ENCODE measurements at places on chromosomes 1 and 21. TPM values are rescaled to one million over a fixed set of nuclear protein-coding genes. Genes with fewer than 3 reads are reported as not detected.
A peak's percentile ranks its signal among the peaks of the same experiment; 100 is the strongest.

DNA sequence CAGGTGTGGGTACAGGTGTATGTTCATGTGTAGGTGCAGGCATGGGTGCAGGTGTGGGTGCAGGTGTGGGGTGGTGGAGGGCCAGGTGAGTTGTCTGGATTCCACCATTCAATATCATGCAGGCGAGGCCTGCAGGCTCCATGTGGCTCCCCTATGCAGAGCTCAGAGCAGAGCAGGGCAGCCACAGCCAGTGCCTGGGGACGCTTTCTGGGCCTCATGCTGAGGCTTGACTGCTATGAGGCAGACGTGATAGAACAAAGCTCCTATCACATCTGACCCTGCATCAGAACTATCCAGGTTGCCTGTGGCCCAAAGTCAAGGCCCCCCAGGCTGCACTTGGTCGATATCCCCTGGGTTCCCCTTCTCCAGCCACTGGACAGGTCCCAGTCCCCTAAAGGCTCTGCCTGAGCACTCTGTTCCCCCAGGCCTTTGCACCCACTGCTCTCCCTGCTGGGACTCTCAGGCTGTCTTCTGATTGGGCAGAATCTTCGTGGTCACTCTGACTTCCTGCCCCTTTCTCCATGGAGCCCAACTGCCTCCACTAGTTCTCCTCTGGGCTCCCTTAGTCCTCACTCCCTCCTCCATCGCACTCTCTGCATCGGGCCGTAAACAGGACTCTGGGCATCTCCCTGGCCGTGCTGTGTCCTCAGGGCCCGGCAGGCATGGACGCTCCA is 78.6 kb upstream of the ACTL8 start:
- no peaks in the 10 kb centered on the region for H3K36me3 ChIP-seq
- no peaks in the 10 kb centered on the region for H3K4me1 ChIP-seq
- no peak for DNase-seq
- H3K4me3 ChIP-seq, result no peak overlapping the region
- H3K27me3 ChIP-seq, result no peaks in the 10 kb centered on the region
- no peak overlapping the region for H3K27ac ChIP-seq

DNA sequence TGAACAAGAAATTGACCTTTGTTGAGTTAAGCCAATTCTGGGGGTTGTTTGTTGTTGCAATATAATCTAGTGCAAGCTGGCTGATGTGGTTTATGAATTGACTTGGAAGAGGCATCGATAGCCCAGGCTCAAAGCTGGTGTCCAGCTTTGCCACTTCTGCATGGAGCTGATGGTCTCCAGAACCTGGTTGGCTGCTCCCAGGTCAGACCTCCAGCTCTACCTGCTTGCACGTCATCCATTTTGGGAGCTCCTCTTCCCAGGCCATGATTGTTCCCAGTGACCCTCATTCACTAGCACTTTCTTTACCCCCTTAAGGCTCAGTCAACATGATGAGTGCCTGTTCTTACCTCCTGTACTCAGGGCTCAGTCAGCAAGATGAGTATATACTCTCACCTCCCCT is 5.8 kb upstream of the AJAP1 start:
- no peaks in the 10 kb centered on the region for H3K4me1 ChIP-seq
- H3K36me3 ChIP-seq, result no peaks in the 10 kb centered on the region
- peaks cover 7% of the 10 kb centered on the region for H3K27me3 ChIP-seq
- H3K27ac ChIP-seq, result no peak overlapping the region
- no peak overlapping the region for H3K4me3 ChIP-seq

SLC22A15 gene
- 0.81 TPM for total RNA-seq

- H3K4me1 ChIP-seq, result no peaks in the 10 kb centered on the region
- no peaks in the 10 kb centered on the region for H3K36me3 ChIP-seq
- H3K27me3 ChIP-seq, result no peaks in the 10 kb centered on the region
- no peak overlapping the region for H3K27ac ChIP-seq
- no peak for DNase-seq
- H3K4me3 ChIP-seq, result no peak overlapping the region
These were observed 225.5 kb downstream of the PATJ start for GRCh38 chr1:61967750-61968149.

DNA sequence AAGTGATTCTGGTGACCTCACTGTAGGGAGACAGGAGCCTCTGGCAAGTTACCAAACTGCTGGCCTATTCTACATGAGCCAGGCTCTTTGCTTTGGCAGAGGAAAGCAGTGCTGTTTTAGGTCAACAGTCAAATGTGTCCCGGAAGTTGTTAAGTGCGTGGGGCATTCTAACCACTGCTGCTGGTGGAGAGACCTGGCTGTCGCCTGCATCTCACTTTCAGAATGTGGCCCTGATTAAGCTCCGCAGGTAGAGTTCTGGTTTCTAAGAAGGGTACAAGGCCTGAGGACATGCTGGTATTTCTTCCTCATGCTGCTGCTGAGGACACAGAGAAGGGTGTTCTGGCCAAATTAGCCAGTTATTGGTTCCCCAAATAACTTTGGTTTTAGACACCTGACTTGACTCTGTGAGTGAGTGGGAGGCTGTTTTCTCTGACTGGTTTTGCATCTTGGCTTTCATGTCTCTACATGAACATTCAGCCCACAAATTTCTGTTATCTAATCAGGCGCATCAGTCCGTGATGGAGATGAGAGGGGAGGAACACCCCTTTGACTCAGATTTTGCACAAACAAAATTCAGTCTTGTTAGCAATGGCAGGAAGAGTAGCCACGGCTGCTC is 120.8 kb downstream of the LMO4 start:
- H3K4me3 ChIP-seq, result peak overlapping the region; percentile 31
- peaks cover 7% of the 10 kb centered on the region for H3K4me1 ChIP-seq
- peak overlapping the region; percentile 82 for H3K27ac ChIP-seq
- no peak for DNase-seq
- H3K36me3 ChIP-seq, result no peaks in the 10 kb centered on the region

- no peak overlapping the region for H3K4me3 ChIP-seq
- no peaks in the 10 kb centered on the region for H3K36me3 ChIP-seq
- H3K4me1 ChIP-seq, result no peaks in the 10 kb centered on the region
- H3K27ac ChIP-seq, result no peak overlapping the region
These were observed 320.3 kb downstream of the KIF26B start for GRCh38 chr1:245475126-245475525.

DNA sequence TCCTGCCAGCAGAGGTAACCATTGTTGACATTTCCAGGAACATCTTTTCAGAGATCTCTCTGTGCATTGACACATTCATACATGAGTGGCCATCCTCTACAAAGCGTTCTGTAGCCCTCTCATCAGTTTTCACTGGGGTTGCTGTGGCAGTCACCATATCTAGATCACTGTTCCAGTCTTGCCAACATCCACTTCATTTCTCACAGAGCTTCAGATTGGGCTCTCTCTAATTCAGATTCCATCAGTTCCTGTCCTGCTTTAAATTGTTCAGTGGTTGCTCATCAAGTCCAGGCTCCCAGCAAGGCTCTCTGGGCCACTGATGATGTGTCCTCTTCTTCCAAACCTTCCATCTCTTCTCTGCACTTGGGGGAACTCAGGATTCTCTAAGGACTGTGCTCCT is 173.7 kb downstream of the KCNJ6 start:
- H3K36me3 ChIP-seq, result no peaks in the 10 kb centered on the region
- DNase-seq, result no peak
- peaks cover 10% of the 10 kb centered on the region for H3K27me3 ChIP-seq
- H3K4me3 ChIP-seq, result no peak overlapping the region

GRCh38 chr1:231842441-231842840 is 215.9 kb downstream of the DISC1 start:
- no peaks in the 10 kb centered on the region for H3K36me3 ChIP-seq
- no peak overlapping the region for H3K27ac ChIP-seq
- DNase-seq, result no peak
- no peak overlapping the region for H3K4me3 ChIP-seq

DNA sequence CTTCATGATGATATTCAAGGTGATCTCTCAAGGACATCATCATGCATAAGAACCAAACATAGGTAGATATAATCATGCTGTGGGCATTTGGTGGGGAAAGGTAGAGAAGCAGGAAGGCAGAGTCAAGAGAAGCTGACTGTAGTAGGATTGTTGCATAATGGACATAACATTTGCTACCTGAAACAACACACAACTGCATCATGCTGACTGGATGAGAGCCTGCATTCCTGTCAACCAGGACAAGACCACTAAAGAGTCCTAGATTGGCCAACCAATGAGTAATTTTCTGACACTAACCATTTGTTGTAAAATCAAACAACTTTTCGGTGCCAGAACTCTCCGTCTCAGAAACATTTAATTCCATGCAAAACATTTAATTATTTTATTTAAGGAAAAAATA is 377.2 kb downstream of the PLPP3 start:
- H3K27ac ChIP-seq, result no peak overlapping the region
- DNase-seq, result no peak
- no peak overlapping the region for H3K4me3 ChIP-seq

OR2L5 gene
- total RNA-seq, result 0.08 TPM

- H3K27ac ChIP-seq, result no peak overlapping the region
- no peaks in the 10 kb centered on the region for H3K36me3 ChIP-seq
- DNase-seq, result no peak
- H3K27me3 ChIP-seq, result no peaks in the 10 kb centered on the region
- H3K4me1 ChIP-seq, result no peaks in the 10 kb centered on the region
These were observed 277.2 kb downstream of the KCTD3 start for GRCh38 chr1:215844266-215844665.

PCSK9 gene
- total RNA-seq, result not detected

BGLAP gene
- total RNA-seq, result 1.3 TPM

DNA sequence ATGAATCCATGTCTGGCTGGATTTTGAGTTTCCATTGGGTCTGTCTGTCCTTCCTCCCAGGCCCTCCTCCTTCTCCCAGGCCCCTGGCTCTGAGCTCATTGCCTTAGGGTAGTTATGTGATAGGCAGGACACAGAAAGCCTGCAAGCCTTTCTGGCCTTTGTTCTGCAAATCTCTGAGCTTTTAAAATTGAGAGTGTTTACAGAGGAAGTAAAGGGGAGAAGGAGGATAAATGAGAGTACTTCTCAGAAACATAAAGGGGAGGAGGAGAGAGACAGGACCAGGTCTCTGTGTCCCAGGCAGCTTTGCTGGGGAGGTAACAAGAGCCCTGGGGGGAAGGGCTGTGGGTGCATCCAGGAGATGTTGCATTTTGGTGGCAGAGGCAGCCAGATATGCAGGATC is 126.7 kb downstream of the FOXD2 start:
- no peaks in the 10 kb centered on the region for H3K36me3 ChIP-seq
- H3K4me1 ChIP-seq, result peaks cover 7% of the 10 kb centered on the region
- H3K27ac ChIP-seq, result no peak overlapping the region
- peaks cover 23% of the 10 kb centered on the region for H3K27me3 ChIP-seq
- H3K4me3 ChIP-seq, result no peak overlapping the region

GRCh38 chr1:214588963-214589597 is 13.9 kb upstream of the CENPF start:
- no peaks in the 10 kb centered on the region for H3K36me3 ChIP-seq
- no peak for DNase-seq
- no peaks in the 10 kb centered on the region for H3K4me1 ChIP-seq

CDCA8 gene
- total RNA-seq, result 85.5 TPM

GRCh38 chr21:44065428-44065827 is 41.8 kb upstream of the PWP2 start:
- H3K27me3 ChIP-seq, result no peaks in the 10 kb centered on the region
- peak overlapping the region; percentile 53 for H3K4me3 ChIP-seq
- peaks cover 45% of the 10 kb centered on the region for H3K36me3 ChIP-seq
- peak overlapping the region; percentile 96 for H3K27ac ChIP-seq
- peaks cover 40% of the 10 kb centered on the region for H3K4me1 ChIP-seq

LCE2C gene
- not detected for total RNA-seq

- no peaks in the 10 kb centered on the region for H3K27me3 ChIP-seq
- no peaks in the 10 kb centered on the region for H3K4me1 ChIP-seq
- no peak overlapping the region for H3K4me3 ChIP-seq
- no peak for DNase-seq
- no peaks in the 10 kb centered on the region for H3K36me3 ChIP-seq
- H3K27ac ChIP-seq, result no peak overlapping the region
These were observed 44.6 kb downstream of the CDCP2 start for GRCh38 chr1:54108156-54108555.

DNA sequence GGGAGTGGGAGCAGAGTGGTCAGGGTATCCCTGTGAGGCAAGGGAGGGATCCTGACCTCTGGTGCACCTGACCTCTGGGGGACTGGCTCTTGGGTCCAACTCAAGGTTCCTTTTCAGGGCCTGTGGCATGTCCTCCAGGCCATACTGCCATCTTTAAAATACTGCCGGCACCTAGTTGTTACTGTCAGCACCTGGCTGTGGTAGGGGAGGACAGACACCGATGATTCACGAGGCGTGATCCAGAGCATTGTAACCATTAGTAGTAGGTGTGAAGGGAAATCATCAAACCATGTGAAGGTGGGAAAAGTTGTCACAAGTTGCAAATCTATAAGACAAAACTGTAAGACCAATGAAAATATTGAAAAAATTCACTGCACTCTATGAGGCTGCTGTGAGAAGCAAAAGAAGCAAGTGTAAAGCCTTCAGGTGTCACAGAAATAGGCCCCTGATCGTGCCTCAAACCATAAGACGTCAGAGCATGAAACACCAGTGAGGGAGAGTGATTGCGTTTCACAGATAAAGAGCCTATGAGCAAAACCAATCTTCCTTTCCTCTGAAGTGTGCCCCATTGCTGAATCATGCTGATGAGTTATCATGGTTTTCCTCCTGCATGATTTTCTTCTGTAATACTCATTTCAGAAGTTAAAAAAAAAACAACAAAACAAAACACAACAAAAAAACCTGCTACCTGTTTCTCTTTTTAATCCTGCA is 55.3 kb downstream of the CDC7 start:
- H3K27ac ChIP-seq, result peak overlapping the region; percentile 95
- no peaks in the 10 kb centered on the region for H3K27me3 ChIP-seq
- H3K4me3 ChIP-seq, result peak overlapping the region; percentile 7
- peaks cover 88% of the 10 kb centered on the region for H3K4me1 ChIP-seq
- H3K36me3 ChIP-seq, result peaks cover 14% of the 10 kb centered on the region
- peak; percentile 83 for DNase-seq

DNA sequence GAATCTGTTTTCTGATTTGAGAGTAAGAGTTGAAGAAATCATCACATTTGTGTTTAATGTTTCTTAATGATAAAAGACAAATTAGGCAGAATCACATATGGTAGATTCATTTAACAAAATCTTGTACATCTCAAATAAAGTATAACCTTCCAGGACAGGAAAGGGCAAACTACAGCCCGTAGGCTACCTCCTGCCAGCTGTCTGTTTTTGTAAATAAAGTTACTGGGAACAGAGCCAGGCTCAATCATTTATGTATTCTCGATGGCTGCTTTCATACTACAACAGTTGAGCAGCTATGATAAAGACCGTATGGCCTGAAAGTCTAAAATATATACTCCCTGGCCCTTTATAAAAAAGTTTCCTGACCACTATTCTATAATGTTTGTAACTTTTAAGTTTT is 204.1 kb downstream of the COL24A1 start:
- no peaks in the 10 kb centered on the region for H3K36me3 ChIP-seq
- DNase-seq, result no peak
- H3K27ac ChIP-seq, result no peak overlapping the region
- no peak overlapping the region for H3K4me3 ChIP-seq
- H3K4me1 ChIP-seq, result no peaks in the 10 kb centered on the region
